Stimulated activated CD4-positive, alpha-beta T cell treated with anti-CD3 and anti-CD28 coated beads, TNF-alpha, amount 100 ng/mL, for 48 hours (primary cell): ENCODE measurements at places on chromosomes 7 and 10.

DNA sequence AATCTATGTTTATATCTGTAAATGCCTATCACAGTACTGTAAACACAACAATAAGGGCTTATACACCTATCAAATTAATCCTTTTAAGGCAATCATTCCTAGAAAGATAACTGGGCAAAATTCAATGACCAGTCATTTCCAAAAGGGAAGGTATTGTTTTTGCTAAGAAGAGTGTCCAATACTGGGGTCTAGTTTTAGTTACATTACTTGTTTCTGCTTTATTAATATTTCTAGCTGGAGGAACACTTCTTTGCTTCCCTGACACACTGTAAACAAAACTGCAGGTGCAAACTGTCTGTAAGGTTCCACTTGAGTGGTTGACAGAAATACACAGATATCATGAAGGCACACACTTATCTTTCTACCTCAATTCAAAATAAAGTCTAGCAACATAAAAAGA is 84.2 kb upstream of the FAM133B start:
- no peak for DNase-seq

DNA sequence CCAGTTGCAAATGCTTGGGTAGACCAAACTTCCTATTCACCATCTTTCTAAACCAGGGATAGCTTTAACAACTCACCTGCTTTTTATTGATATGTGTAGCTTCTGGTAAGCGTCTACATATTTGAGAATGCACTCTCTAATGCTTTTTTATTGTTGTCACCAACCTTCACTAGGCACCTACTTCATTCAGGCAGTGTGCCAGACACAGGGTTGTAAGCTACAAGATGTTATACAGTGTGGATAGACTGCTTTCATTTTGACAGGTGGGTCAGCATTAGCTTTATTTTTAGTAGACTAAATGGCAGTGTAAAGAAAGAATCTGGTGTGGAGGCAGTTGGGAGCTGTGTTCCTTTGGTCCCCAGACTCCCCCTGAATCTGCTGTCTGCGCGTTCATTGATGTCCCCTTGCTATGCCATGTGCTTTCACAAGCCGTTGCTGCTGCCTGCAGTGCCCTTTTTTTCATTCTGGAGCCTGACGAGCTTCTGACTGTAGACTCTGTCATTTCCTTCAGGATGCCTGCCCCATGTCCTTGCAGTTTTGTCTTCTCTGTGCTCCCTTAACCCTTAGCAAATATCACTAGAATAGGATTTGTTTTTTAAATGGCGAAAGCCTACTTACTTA is 32.1 kb downstream of the NRF1 start:
- no peak for DNase-seq

DNA sequence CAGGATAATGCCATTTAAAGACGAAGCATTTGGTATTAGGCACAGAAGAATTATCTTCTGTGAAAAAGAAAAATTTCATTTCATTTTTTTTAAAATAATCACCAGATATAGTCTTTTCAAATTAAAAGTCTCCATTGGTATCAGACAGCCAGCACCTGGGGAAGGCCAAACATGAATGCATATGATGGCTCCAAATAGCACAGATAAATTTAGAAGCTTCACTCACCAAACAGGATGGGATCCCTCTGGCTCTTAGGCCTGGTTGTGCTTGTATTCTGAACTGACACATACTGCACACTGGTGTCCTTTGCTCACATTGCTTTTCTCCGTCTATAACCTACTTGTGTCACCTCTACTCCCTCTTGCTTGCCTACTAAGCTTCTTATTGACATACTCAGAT is 169.5 kb upstream of the CHRM2 start:
- DNase-seq: no peak

- DNase-seq: no peak
Measured at GRCh38 chr7:131897016-131897789, 340.8 kb upstream of the PODXL start.

GRCh38 chr7:44538093-44538797 is 2.9 kb downstream of the NPC1L1 start:
- DNase-seq: no peak

DNA sequence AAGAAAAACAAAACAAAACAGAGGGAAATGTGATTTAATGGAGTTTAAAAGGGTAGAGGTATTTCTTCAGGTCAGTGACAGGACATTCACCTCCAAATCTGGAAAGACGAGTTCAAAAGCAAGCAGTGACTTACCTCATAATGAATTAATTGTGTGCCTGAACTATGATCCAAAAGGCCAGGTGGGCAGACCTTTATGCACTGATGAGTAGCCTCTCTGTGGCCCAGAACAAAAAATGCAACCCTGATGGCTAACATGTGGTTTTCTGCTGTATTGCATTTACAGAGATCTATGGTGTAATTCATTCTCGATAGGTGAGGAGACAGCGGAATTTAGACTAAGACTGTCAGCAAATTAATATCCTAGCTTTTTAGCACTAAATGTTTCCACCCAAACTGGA is 142.0 kb downstream of the HDAC9 start:
- DNase-seq: no peak

DNA sequence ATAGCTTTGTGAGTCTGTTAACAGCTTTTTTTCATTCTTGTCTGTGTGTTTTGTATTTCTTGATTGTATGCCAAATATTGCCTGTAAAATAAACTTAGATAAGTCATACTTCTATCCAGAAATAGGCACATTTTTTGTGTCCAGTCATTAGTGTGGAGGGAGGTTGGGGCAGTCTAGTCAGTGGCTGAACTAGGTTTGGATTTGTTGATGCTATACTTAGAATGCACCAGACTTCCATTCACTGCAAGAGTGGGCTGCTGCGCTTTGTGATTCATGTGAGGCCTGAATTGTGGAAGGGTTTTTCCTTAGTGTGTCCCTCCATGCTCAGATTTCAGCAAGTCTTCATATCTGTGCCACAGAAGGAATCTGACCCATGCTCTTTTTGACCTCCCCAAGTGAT is 50.0 kb downstream of the TRUB1 start:
- DNase-seq: no peak

GRCh38 chr10:117318909-117319308 is 56.3 kb downstream of the PDZD8 start:
- DNase-seq: no peak

- no peak for DNase-seq
Measured at GRCh38 chr10:129524936-129525335, 57.9 kb downstream of the MGMT start.

- DNase-seq: peak; percentile 15
Measured at GRCh38 chr7:108135446-108136190, 5.5 kb upstream of the LAMB4 start.

DNA sequence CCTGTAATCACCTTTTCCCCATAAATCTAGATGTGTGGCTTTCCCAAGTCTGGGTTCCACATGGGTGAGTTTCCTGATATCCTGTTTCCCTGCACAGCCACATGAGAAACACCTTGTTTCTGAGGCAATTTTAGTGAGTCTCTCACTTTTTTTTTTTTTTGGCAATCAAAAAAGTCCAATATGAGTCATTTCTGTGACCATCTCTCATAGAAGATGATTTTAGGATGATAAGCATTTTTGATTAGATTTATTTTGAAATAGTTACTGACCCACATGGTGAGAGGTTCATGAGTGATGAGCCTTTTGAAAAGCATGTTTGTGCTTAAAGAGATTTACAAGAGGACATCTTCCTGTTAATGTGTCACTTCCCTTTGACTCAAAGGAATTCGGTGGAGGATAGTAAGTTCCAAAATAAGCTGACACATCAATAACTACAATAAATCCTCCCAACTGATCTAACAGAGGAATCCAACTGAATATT is 464.0 kb downstream of the INHBA start:
- DNase-seq: no peak

DNA sequence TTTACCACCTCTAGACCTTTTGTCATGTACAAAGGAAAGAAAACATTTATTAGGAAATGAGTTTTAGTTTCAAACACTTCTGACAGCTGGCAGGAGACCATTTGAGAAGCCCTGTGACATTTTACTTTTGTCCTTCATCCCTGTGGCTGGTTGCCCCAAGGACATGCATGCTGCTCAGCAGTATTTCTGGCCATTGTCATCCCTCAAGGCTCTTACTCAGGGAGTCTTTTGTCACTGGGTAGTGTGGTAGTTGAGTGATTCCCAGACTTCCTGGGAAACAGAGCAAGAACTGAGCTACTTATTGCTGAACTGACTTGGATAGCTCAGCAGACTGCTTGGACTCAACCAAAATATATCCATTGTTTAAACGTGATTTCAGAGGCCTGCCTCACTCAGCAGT is 142.8 kb downstream of the LRRC4 start:
- no peak for DNase-seq

DNA sequence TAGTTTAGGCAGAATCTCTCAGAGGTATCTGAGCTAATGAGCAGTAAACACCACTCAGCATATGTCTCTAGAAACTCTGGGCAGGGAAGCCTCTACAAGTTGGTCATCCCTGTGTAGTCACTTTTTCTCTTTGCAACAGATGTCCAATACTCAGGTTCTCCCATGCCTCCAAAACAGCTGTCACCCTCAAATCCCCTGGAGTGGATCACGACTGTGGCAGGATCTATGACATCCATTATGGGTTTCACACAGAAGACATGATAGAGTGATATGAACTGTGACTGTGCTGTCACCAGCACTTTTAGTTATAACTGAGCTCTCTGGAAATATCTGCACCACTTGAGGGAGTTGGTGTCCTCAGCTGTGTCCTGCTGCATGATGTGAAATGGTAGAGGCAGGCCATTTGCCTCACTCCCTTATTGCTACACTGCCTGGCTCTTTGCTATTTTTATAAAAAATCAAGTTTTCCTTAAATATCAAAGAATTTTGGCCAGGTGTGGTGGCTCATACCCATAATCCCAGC is 24.1 kb upstream of the ZNRF2 start:
- DNase-seq: no peak

DNA sequence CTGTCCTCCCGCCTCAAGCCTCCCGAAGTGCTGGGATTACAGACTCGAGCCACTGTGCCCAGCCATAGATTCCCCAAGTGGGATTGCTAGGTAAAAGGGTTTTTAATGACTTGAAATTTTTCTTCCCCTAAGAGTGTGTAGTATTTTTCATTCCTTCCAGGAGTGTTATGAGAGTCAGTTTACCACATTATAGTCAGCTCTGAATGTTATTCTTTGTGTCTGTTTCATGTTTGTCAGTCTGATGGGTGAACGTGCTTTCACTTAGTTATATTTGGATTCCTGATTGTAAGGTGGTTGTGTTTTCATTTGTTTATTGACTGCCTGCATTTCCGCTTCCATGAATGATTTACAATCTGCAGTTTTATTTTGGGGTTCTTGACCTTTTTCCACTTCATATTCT is 6.3 kb downstream of the ZNF212 start:
- DNase-seq: no peak

DNA sequence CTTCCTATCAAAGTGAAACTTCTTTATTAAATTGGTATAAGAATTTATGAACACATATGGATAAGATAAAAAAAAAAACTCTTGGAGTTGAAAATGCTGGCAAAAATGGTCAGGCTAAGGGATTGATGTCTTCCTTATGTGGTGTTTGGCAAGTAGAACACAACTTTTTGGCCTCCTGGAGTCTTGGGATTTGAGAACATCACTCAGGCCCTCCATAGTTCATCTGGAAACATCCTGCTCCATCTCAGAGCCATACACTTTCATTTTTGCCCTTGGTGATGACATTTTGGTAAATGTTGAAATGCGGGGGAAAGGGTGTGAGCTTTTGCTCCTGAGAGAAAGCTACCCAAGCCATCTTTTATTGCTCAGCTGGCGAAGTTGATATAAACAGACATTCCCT is 27.5 kb upstream of the BTBD16 start:
- DNase-seq: no peak

DNA sequence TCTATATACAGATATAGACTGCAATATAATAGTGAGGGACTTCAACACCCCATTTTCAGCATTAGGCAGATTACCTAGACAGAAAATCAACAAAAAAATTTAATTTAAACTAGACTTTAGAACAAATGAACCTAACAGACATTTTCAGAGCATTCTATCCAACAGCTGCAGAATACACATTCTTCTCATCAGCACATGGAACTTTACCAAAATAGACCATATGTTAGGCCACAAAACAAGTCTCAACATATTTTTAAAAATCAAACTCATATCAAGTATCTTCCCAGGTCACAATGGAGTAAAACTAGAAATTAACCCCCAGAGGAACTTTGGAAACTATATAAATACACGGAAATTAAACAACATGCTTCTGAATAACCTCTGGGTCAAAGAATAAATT is 169.6 kb downstream of the MTERF1 start:
- DNase-seq: no peak

DNA sequence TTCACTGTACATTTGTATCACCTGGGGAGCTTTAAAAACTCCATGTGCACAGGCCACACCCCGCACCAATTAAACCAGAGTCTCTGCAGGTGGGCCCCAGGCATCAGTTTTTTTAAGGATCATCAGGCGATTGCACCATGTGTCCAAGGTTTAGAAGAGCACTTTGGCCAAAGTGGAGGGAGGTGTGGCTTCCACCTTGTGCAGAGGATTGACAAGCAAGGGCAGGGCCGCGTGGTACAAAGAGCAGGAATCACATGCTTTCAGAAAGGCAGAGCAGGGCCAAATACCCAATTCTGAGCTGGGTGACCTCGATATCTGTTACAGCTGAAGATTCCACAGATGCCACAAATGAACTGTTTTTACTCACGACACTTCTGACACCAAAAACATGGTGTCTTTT is 52.4 kb downstream of the NOC3L start:
- DNase-seq: no peak

DNA sequence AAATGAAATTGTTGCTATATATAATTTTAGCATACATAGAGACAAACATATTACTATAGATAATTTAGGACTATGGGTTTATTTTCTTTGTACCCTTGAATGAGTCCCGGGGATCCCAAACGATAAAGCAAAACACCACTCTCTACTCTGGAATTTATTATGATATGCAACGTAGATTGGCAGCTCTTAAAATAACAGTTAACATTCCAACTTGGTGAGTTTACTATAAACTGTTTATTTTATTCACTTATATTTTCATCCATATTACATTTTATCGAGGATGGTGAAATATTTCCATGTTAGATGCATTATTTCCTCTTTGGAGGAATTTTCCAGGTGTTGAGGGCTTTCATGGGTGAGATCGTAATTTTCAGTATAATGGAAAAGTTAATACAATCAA is 138.7 kb upstream of the DGKB start:
- no peak for DNase-seq

GRCh38 chr10:30219971-30220751 is 128.9 kb downstream of the MTPAP start:
- no peak for DNase-seq

GRCh38 chr10:43965033-43965917 is 316.6 kb upstream of the ZNF32 start:
- DNase-seq: no peak

- DNase-seq: no peak
Measured at GRCh38 chr7:137890449-137890921, 43.7 kb upstream of the DGKI start.

GRCh38 chr10:84194424-84195043 is at the start of gene CDHR1:
Gene CDHR1 (plus strand): TSS chr10:84194537. CDS start chr10:84194761, 224 bp downstream.
- peak; percentile 27 for DNase-seq

GRCh38 chr7:32943252-32944030 is 13.8 kb upstream of the FKBP9 start:
- no peak for DNase-seq

GRCh38 chr7:43756368-43757072 is 2.0 kb upstream of the BLVRA start:
- no peak for DNase-seq

GRCh38 chr7:6442114-6442513 is 5.6 kb downstream of the DAGLB start:
- no peak for DNase-seq
